ENCODE measurements at places on chromosomes 2 and 18. TPM values are rescaled to one million over a fixed set of nuclear protein-coding genes. Genes with fewer than 3 reads are reported as not detected.
A peak's percentile ranks its signal among the peaks of the same experiment; 100 is the strongest.

SERPINB13 gene
- total RNA-seq = not detected

HOXD12 gene
- not detected for total RNA-seq

KIF5C gene
- total RNA-seq = 52.9 TPM

PPP4R3B gene
- total RNA-seq = 37.6 TPM

RESP18 gene
- not detected for total RNA-seq

GCA gene
- 31.0 TPM for total RNA-seq

PFN4 gene
- total RNA-seq = not detected

MARCHF4 gene
- total RNA-seq = 0.26 TPM

IKZF2 gene
- 1.9 TPM for total RNA-seq

ZRANB3 gene
- total RNA-seq = 16.7 TPM

CD8A gene
- total RNA-seq = not detected

- no peaks in the 10 kb centered on the region for H3K27me3 ChIP-seq
- no peak overlapping the region for H3K27ac ChIP-seq
- no peak overlapping the region for H3K4me3 ChIP-seq
- H3K4me1 ChIP-seq = no peaks in the 10 kb centered on the region
- H3K36me3 ChIP-seq = no peaks in the 10 kb centered on the region
Observed at GRCh38 chr2:155696571-155696970, 636.0 kb downstream of the NR4A2 start.

DNA sequence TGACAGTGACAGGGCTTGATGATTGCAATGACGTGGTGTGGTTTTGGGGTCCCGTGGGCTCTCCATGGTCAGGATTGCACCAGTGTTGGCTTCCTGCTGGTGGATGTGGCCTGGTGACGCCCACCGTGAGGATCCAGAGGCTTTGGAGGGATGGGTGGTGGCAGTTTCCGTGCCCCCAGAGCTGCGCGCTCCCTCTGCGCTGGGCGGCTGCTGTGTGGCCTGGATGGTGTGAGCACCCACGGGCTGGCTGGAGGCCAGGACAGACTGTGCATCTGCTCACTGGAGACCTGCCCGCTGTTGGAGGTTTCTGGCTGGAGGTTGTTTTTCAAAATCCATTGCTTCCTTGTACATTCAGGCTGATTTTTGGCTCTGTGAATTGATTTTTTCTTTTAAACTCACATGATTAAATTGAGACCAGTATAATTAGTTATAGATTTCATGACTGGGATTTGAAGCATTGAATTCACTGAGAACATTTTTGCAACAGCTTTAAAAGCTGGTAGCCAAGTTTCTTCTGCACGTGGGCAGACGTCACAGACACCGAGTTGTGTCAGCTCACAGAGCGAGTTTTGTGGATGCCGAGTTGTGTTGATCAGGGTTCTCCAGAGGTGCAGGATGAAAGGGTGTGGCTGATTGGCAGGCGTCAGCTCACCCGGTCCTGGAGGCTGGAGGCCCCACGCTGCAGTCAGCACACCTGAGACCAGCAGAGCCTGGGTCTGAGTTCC, 72.7 kb downstream of the KCNG2 start:
- no peaks in the 10 kb centered on the region for H3K4me1 ChIP-seq
- no peak for DNase-seq
- no peak overlapping the region for H3K27ac ChIP-seq
- no peaks in the 10 kb centered on the region for H3K27me3 ChIP-seq
- H3K4me3 ChIP-seq = no peak overlapping the region

DNA sequence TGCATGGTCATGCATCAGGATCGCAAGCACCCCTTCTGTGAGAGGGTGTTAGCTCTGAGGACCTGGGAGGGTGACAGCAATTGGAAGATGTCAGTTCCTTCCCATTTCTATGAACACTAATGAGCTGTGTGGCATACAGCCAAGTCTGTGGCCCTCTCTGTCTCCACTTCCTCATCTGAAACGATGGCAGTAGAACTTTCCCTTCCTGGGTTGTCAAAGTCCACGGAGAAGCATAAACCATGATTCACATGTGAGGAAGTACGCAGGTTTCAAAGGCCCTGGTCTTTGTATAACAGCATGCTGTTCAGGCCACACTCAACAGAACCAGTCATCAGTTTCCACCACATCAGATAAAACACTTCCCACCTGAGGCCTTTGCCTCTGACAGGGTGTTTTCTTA, 167.4 kb upstream of the RAB6C start:
- no peaks in the 10 kb centered on the region for H3K27me3 ChIP-seq
- no peak overlapping the region for H3K4me3 ChIP-seq
- no peak for DNase-seq
- no peak overlapping the region for H3K27ac ChIP-seq
- peaks cover 18% of the 10 kb centered on the region for H3K36me3 ChIP-seq

- H3K27ac ChIP-seq = no peak overlapping the region
- H3K4me1 ChIP-seq = no peaks in the 10 kb centered on the region
- H3K4me3 ChIP-seq = no peak overlapping the region
- no peak for DNase-seq
Observed at GRCh38 chr2:128838244-128838643, 519.6 kb upstream of the HS6ST1 start.

DNA sequence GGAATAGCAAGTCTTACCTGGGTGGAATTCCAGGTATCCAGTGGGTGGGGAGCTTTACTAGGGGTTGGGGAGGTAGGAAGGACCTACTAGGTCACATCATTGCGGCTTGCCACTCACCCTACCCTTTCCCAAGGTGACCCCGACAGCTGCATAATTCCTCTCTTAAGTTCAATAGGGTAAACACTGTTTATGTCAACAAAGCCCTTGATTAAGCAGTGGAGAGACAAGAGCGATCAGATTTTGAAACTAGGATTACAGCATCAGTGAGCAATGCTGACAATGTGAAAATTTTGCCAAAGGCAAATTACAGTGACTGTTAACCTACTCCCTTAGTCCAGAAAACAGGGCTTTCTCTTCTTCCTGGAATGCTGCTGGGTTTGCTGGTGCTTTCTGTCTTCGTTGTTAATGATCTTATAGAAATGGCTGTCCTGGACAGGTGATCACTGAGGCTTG, 14.5 kb downstream of the SLC19A3 start:
- no peak for DNase-seq
- H3K27ac ChIP-seq = no peak overlapping the region
- H3K4me3 ChIP-seq = no peak overlapping the region
- H3K4me1 ChIP-seq = no peaks in the 10 kb centered on the region
- H3K36me3 ChIP-seq = no peaks in the 10 kb centered on the region
- no peaks in the 10 kb centered on the region for H3K27me3 ChIP-seq

DNA sequence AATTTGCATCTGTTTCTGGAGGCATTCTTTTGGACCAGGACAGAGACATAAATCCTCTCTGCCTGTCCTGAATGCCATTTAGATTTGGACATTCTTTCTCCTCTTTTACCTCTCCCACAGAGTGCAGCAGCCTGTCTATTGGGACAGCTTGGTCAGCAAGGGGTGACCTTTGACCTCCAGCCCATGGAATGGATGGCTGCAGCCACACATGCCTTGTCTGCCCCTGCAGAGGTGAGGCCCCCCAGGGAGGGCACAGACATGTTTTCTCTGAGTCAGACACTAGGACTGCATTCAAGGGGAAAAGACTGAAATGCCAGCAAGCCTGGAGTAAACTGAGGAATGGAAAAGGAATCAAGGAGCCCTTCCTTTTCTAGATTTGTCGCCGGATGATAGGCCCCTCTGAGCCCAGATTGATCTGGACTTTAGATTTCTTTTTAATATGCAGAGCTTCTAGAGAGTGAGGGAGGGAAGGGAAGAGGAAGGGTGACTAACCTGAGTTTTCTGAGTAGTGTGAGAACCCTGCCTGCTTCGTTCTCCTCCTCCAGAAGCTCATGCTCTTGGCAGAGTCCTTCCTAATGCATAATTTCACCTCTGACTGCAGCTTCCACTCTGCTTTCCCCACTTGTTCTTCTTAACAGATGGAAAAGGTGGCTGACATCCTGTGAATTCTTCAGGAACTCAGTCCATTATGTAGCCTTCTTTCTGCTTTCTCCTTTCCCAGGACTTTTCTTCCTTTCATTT, 16.1 kb upstream of the TTLL4 start:
- H3K27ac ChIP-seq = no peak overlapping the region
- H3K27me3 ChIP-seq = no peaks in the 10 kb centered on the region
- no peaks in the 10 kb centered on the region for H3K4me1 ChIP-seq
- H3K36me3 ChIP-seq = peaks cover 6% of the 10 kb centered on the region

GRCh38 chr2:143058851-143059250, 70.4 kb upstream of the ARHGAP15 start:
- H3K36me3 ChIP-seq = peaks cover 5% of the 10 kb centered on the region
- H3K4me1 ChIP-seq = no peaks in the 10 kb centered on the region
- no peak overlapping the region for H3K4me3 ChIP-seq
- no peaks in the 10 kb centered on the region for H3K27me3 ChIP-seq
- H3K27ac ChIP-seq = no peak overlapping the region

DNA sequence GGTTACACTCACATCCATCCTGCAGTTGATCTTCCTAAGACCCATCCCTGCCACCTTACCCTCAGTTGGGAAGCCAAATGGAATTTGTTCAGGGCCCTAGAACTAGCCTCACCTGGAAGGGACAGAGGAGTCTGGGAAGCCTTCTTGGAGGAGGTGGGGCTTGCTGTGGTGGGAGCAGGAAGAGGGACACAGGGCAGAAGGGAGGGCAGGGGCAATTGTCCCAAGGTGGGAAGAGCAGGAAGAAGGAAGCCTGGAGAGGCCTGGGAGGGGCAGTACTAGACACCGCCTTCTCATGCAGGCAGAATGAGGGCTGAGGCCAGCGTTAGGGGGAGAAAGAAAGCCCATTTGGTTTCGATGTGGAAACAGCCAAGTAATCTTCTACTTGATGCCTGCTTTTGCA, 34.1 kb upstream of the ASPRV1 start:
- no peak overlapping the region for H3K27ac ChIP-seq
- DNase-seq = no peak
- H3K27me3 ChIP-seq = no peaks in the 10 kb centered on the region
- peaks cover 1% of the 10 kb centered on the region for H3K36me3 ChIP-seq

GRCh38 chr18:24372279-24372872, 25.2 kb downstream of the OSBPL1A start:
- no peak for DNase-seq
- peaks cover 5% of the 10 kb centered on the region for H3K4me1 ChIP-seq
- H3K4me3 ChIP-seq = no peak overlapping the region
- peaks cover 26% of the 10 kb centered on the region for H3K36me3 ChIP-seq
- H3K27me3 ChIP-seq = no peaks in the 10 kb centered on the region

DNA sequence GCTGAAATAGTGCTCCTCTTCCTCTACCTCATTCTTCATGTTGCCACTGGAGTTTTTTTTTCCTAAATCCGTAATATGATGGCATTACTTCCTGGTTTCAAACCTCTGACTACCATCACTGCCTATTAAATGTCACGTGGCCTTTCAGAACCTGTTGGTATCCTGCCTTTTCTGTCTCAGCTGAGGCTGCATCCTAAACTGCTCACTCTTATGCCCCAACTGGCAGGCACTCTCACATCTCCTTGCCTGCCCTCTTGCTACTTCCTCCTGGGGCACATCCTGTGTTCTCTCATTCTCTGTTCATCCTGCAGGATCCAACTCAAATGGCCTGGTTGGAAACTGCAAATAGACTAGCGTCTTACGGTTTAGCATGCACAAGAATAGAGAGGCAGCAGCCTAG, 468.1 kb upstream of the FANCL start:
- no peak overlapping the region for H3K4me3 ChIP-seq
- peaks cover 4% of the 10 kb centered on the region for H3K4me1 ChIP-seq
- no peak overlapping the region for H3K27ac ChIP-seq
- DNase-seq = no peak
- no peaks in the 10 kb centered on the region for H3K27me3 ChIP-seq

DNA sequence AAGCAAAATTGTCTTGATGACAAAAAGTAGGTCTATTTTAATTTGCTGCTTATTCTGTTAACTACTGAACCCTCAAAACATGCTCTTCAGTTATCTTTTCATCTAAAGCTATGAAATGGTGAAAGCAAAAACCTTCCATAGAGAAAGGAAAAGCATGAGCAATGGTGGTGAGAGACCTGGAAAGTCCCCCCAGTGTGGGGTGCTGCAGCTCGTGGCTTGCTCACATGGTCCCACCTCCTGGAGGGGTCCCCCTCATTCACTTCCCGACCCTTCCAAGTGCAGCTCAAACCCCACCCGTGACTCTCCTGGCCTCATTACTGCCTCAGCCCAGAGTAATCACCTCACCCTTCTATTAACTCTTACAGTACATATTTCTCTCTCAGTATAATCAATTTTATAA, 301.8 kb upstream of the HNRNPA3 start:
- H3K4me1 ChIP-seq = no peaks in the 10 kb centered on the region
- no peak overlapping the region for H3K27ac ChIP-seq
- H3K36me3 ChIP-seq = no peaks in the 10 kb centered on the region
- no peak overlapping the region for H3K4me3 ChIP-seq

- H3K36me3 ChIP-seq = no peaks in the 10 kb centered on the region
- DNase-seq = peak; percentile 54
- H3K27me3 ChIP-seq = no peaks in the 10 kb centered on the region
- peaks cover 3% of the 10 kb centered on the region for H3K4me1 ChIP-seq
Observed at GRCh38 chr2:15155959-15156574, 405.1 kb downstream of the NBAS start.

GRCh38 chr2:233105930-233106329, 45.8 kb downstream of the INPP5D start:
- H3K4me3 ChIP-seq = no peak overlapping the region
- no peak overlapping the region for H3K27ac ChIP-seq
- DNase-seq = no peak
- no peaks in the 10 kb centered on the region for H3K36me3 ChIP-seq
- H3K4me1 ChIP-seq = no peaks in the 10 kb centered on the region
- H3K27me3 ChIP-seq = no peaks in the 10 kb centered on the region

DNA sequence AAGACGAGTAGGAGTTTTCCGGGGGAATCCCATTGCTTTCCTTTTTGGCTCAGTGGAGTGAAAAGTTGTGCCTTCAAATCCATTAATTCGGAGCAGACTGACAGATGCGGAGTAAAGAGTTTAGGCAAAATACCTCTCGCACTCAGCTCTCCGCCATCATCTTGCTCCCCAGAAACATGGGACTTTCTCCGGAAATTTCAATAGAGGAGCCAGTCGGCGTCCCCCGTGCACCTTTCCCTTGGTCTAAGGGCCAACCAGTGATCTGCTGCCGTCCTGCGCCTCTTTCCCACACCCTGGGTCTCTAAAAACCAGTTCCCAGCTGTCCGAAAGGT, 318 bp downstream of the TYW5 start:
- peak overlapping the region; percentile 16 for H3K27ac ChIP-seq
- peaks cover 3% of the 10 kb centered on the region for H3K4me1 ChIP-seq
- H3K27me3 ChIP-seq = no peaks in the 10 kb centered on the region
- no peak for DNase-seq
- peak overlapping the region; percentile 98 for H3K4me3 ChIP-seq

GRCh38 chr18:23738575-23738974, 49.3 kb downstream of the LAMA3 start:
- no peaks in the 10 kb centered on the region for H3K27me3 ChIP-seq
- DNase-seq = no peak
- H3K4me3 ChIP-seq = no peak overlapping the region

- no peaks in the 10 kb centered on the region for H3K4me1 ChIP-seq
- H3K27ac ChIP-seq = no peak overlapping the region
- peak overlapping the region; percentile 82 for H3K4me3 ChIP-seq
- peaks cover 8% of the 10 kb centered on the region for H3K36me3 ChIP-seq
- peak; percentile 79 for DNase-seq
Observed at GRCh38 chr2:74498500-74499266, 720 bp downstream of the LBX2 start.
